M059J (cell line): ENCODE measurements at places on chromosomes 11 and 22. TPM values are rescaled to one million over a fixed set of nuclear protein-coding genes. Genes with fewer than 3 reads are reported as not detected.

- DNase-seq = peak; percentile 9
Observed at GRCh38 chr11:107651672-107652071, 60.2 kb downstream of the SLN start.

DNA sequence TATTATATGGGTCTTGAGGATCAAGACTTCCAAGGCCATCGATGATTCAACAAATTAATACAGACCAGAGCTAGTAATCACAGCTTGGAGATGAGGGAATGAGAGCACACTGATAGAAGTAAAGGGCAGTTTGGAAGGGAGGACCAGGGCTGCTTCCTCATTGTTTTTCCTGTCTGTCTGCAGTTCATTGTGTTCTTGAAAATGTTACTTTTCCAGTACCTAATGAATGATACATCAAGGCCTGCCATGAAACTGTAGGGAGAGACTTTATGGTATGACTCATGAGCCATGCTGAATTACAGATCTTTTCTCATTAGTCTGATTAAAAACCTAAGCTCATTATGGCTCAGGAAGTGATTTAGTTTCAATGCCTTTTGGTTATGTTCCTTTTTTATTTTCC is 855.6 kb downstream of the KCNA4 start:
- DNase-seq = peak; percentile 70

- DNase-seq = no peak
Observed at GRCh38 chr11:16216831-16217230, 139.5 kb downstream of the SOX6 start.

The PANX1 gene
- 47.8 and 49.8 TPM in 2 replicates for total RNA-seq
